ENCODE measurements at places on chromosomes 7 and 10.

GRCh38 chr7:127221731-127222130, 31.0 kb downstream of the GRM8 start:
- no peak for DNase-seq

- DNase-seq = no peak
Observed at GRCh38 chr7:154409703-154410311, 357.6 kb downstream of the DPP6 start.

DNA sequence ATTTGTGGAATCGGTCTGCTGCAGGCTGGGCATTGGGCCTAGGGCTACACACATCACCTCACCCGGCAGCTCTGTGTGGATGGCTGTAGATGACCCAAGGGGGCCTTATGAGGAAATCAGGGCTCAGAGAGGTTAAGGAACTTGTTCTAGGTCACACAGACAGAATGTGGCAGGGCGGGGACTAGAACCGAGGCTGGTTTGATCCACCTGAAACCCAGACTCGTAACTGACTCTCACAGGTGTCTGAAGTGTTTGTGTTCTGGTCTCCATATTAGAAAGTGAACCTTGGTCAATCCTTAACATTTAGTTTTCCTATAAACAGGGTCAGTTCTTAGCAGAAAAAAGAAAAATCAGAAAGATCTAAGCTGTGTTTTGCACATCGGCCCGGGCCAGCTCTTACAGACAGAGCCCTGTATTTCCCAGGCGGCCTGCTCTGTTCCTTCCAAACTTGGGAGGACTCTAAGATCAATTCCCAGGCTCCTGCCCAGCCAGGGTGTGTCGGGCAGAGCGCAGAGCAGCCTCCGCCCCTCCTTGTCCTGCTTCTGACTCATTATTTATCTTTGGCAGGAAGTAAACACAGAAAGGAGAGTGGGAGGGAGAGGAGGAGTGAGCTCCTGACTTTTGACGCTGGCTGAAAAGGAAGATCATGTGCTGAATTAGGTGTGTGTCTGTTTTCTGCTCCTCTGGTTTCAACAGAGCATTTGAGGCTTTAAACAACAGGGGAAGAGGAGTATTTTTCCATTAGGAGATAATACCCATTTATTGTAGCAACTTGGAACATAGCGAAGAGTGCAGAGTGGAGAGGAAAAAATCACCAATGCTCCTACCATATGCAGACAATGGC, 74.1 kb downstream of the TACC2 start:
- no peak for DNase-seq

- no peak for DNase-seq
Observed at GRCh38 chr7:123789817-123790216, 41.0 kb upstream of the WASL start.

- peak; percentile 2 for DNase-seq
Observed at GRCh38 chr10:116741391-116742351, 695 bp downstream of the HSPA12A start.

GRCh38 chr10:78960316-78960800, 108.4 kb upstream of the ZMIZ1 start:
- DNase-seq = peak; percentile 29

GRCh38 chr10:59965899-59966650, 59.7 kb upstream of the CCDC6 start:
- no peak for DNase-seq

DNA sequence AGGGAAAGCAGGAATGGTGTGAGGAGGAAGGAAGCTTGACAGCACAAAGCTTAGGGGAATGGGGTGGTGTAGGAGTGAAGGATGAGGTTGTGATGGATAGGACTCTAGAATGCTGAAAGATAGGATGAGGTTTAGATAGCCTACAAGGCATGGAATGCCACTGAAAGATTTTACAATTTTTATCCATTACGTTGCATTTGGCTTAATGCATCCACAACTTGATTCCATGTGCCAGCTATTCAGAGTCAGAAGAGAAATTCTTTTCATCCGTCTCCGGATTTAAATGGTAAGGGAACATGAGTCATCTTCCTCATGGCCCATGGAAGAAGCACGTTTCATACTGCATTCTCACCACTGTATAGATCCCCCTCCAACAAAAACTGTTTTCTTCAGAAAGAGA, 212.4 kb upstream of the BMPER start:
- DNase-seq = no peak

DNA sequence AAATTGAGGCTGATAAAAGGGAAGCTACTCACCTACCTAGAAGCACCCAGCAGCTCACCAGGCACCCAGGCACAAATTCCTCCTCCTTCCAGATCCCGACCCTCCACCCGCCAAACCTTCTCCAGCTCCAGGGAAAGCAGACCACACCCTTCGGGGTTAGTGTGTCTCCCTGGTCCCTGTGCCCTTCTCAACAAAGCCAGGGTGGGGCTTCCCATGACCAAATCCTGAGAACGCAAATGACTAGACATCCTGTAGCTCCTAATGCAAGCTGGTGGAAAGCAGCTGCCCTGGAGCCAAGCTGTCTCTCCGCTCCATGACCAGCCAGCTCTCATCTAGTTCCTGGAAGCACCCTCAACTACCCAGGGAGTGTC, 4.4 kb downstream of the TBX20 start:
- no peak for DNase-seq

DNA sequence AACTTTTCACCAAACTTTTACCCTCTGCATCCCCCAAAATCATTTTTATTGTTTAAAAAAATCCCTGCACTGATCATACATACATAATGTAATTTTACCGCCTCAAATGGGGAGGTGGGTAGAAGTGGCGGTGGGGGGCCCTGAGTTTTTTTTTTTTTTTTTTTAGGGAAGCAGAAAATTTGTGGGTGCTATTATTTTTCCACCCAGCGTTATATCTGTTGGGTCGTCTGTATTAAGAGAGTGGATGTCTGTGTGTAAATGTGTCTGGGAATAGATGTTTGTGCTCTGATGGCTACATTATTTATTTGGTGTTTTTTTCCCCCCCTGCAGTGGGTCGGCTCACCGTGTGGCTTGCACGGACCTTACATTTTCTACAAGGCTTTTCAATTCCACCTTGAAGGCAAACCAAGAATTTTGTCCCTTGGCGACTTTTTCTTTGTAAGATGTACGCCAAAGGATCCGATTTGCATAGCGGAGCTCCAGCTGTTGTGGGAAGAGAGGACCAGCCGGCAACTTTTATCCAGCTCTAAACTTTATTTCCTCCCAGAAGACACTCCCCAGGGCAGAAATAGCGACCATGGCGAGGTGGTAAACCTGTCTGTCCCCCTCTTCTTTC, 438 bp downstream of the ARID5B start:
- DNase-seq = no peak

DNA sequence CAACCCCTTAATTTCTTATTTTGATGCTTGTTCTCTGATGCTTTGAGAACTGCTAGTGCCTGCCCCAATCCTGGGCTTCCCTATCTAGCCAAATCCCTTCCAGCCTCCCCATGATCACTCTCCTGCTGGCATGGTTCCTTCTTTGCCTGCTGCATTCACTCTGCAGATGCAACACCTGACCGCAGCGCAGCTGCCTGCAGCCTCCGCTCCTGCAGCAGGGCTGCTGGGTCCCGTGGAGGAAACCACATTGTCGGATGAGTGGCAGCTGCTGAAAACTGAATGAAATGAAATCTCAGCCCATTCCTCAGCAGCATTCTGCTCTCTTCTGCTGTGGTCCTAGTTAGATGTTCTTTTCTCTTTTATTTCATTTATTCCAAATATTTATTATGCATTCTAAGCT, 320.3 kb downstream of the CCDC3 start:
- no peak for DNase-seq

DNA sequence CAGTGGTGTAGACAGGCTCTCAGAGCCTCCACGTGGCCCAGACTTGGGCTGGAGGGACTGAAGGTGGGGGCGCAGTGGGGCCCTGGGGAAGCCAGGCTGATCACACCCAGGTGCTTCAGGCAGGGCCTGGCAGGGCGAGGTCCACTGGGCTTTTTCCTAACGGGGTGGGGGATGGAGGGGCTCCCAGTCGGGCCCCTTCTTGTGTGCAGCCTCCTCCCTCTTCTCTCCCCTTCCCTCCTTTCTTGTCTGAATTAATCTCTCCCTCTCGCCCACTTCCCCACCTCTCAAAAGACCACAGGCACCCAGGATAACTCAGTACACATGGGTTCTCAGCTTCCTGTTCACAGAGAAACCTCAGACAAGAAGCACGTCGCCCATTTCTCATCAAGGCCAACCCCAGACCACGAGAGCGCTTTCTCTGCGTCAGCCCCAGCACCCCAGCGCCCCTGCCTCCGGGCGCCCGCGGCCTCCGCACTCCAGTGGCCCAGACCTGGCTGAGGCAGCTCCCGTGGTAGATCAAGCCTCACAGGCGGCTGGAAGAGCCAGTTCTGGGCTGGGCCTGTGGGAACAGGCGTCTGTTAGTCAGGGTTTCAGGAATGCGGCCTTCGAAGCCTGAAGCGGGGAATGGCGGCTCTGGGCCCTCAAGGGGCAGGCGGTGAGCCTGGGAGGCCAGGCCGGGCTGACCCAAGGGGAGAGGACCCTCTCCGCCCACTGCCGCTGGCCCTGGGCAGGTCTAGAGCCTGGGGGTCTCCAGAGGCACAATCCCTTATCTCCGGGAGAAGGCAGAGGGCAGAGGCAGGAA, 50.6 kb downstream of the PWWP2B start:
- no peak for DNase-seq

DNA sequence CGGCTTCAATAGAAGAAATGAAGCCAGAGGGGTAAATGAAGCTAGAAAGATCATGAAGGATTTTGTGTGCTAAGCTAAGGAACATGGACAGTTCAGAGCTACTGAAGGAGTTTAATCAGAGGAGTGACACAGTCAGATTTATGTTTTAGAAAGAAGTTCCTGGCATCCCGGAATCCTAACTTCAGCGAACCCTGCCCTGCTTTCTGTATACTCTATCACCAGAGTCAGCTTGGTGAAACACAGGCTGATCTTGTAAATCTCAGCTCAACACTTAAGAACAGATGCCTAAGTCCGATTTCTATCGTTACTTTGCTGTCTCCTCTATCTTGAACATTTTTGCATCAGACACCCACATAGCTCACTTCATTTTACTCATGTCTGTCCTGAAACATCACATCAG, 9.1 kb downstream of the AHR start:
- no peak for DNase-seq

GRCh38 chr7:155578016-155578415, 31.7 kb upstream of the CNPY1 start:
- no peak for DNase-seq

DNA sequence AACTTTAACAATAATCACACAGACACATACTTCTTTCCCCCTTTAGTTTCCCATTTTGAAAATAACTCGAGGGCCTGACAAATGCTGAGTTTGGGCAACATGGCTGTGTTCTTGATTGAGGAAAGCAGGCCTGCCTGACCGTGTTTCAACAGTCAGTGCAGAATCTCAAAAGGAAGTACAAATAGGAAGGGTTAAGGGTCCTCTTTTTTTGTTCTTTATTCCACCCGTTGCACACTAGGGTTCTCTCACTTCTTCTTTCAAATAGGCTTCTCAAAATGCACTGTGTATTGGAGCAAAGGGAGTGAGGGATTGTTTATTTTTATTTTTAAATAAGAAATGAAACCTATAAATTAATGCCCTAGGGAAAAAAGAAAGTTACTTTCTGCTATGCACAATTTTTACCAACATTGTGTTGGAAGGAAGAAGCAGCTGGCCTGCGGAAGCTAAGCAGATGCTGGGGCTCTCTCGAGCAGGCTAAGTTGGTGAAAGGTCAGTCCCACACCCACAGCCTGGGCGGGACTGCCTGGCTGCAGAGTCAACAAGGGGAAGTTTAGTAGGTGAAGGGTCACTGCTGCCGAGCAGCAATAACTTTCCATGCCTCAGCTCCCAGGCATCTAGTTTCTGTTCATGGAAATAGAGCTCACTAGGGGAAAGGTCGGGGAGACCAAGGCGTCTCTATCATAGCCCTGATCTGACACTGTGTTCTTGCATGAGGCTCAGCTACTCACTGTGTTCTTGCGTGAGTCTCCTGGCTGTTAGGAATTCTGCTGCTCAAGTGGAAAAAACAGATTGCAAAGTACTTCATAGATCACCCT, 12.2 kb upstream of the PDK4 start:
- DNase-seq = peak; percentile 54

- no peak for DNase-seq
Observed at GRCh38 chr7:12670000-12670729, 17.3 kb upstream of the ARL4A start.

GRCh38 chr7:135616136-135616535, 46.2 kb upstream of the STMP1 start:
- no peak for DNase-seq

GRCh38 chr10:6465854-6466601, 114.0 kb downstream of the PRKCQ start:
- no peak for DNase-seq

GRCh38 chr7:16989811-16990413, 108.1 kb upstream of the AGR3 start:
- peak; percentile 90 for DNase-seq

DNA sequence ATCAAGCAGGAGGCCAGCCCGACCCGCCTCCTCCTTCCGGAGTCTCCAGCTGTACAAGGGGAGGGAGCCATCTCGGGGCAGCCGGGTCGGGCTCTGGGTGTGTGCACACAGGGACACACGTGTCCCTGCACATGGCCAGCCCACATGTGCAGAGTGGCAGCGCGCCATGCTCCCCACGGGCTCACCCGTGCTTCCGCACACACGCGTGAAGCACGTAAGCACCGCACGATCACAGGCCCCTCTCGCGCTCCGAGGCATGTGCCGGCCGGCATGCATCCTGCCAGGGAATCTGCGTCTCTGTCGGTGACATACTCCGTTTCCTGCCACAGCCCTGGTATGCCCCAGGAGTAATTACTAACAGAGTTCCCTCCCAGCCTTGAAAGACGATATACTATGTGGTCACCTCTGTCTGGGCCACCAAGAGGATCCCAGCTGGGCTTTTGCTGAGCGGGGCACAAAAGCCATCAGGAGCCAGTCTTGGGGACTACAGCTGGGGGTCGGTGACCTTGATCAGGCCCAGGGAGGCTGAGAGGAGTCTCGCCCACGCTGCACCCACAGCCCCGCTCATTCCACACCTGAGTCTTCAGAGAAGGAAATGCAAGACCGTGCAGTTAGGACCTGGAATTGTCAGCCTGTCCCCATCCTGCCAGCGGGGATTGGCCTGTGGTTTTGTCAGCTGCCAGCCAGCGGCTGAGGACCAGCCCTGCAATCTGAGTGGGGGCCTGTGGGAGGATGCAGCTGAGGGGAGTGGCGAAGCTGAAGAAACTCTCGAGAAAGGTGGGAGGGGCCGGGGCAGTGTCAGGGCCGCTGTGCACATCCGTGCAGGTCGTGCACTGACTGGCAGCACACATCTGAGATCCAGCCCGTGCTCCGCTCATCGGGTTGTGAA, 11.0 kb upstream of the LFNG start:
- DNase-seq = no peak

DNA sequence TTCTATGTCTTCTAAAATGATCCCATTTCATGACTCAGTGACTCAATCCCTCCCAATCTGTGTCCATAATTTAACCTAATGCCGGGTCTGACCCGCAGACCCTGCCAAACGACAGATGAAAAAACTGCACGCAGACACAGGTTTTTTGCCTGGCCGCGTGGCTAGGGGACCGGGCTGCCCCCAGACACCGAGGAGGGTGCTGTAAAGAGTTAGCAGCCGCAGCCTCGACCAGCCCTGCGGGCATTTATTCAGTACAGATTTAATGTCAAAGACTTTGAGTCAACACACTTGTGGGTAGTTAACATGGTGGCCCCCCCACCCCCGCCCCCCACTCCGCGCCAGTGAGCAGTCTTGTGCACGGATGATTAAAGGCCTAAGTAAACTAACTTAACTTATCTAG, 1324.7 kb downstream of the GATA3 start:
- no peak for DNase-seq
